NCI-H146 (cell line): ENCODE measurements at places on chromosomes 4 and X.

- DNase-seq: no peak
Observed at GRCh38 chrX:129577473-129577872, 37.4 kb downstream of the OCRL start.

DNA sequence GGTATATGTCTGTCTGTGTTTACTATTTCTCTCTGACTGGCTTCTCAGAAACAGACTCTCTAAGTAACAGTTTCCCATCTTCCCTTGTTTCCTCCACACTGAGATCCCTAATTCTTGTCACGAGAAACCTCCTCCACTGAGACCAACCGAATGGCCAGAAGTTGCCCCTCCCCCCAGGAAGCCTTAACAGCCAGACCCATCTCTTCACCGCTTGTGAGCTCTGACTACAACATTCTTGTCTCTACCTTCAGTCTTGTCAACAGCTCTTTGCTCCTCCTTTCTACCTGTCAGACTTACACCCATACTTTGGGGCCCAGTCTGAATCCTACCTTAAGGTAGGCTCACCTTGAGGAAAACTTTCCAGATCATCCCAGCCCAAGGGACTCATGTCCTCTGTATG is 90.8 kb downstream of the NHSL2 start:
- no peak for DNase-seq

DNA sequence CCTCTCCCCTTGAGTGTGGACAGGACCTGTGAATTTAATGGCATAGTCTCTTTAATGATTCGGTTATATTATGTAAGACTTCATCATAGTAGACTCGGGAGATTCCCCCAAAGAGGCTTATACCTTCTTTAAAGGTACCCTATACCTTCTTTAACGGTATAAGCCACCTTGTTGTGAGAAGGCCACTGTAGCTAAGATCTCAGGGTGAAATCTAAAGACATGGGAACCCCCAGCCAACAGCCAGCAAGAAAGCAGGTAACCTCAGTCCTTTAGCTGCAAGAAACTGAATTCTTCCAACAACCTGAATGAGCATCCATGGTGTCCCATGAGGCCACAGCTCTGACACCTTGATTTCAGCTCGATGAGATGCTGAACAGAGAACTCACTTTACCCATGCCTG is 931 bp downstream of the DDX60 start:
- no peak for DNase-seq

DNA sequence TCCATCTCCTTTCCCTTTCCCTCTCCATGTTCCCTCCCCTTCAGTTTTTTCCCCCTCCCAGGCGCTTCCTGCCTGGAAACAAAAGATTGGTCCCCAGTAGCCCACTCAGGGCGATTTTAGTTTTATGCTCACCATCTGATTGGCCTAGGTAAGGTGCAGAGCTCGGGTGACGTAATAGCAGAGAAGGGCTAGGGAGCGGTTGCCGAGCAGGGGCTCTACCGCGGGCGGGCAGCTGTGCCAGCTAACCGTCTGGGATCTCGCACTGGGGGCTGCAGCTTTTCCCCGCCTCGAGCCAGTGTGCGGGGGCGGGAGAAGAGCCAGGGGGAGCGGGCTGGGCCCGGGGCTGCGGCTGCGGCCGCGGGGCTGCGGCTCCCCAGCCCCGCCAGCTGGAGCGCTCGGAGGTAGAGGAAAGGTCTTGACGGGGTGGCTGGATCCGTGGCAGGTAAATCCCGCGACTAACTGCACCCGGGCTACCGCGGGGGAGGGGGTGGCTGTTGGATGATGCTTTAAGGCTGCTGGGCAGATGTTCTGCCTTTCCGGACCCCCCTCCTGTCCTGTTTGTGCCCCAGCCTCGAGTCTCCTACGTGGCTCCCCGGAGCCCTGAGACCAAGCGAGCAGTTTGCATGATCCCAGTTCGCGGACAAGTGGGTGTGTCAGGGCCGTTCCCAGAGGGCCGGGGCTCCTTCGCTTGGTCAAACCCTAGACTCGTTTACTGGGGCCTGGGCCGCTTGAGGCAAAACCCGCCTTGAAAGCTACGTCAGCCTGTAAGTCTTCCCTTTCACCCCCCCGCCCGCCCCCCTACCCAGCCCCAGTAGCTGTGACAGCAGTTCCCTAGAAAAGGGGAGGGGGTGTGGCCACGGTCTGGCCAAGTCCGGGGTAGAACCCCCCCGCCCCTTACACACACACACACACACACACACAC is at the start of gene PAK3:
Gene PAK3, plus strand, starts transcription at position 218 of the 922 bp plus-strand sequence. CDS start 26,913 bp downstream, outside the sequence.
- peak; percentile 58 for DNase-seq

GRCh38 chr4:124943145-124943889 is 230.8 kb upstream of the ANKRD50 start:
- no peak for DNase-seq

DNA sequence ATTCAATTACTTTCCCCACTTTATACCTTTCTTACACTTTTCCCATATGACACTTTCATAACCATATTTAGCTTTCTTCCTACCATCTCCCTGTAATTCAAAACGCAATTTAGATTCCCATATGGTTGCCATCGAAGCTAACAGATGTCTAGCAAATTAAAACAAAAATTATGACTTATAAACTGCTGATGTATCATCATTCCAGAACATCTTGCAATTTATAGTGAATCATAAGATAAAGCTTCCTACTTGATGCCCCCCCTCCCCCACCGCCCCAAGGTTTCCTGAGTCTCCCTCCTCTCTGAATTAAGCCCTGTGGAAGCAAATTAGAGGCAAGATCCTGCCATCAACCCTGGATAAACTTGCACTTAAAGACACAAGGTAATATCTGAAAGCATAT is 5.4 kb downstream of the TSPAN5 start:
- DNase-seq: no peak

GRCh38 chr4:155734065-155734464 is 24.8 kb upstream of the GUCY1B1 start:
- DNase-seq: no peak

GRCh38 chr4:10172278-10172921 is 55.8 kb upstream of the WDR1 start:
- no peak for DNase-seq

DNA sequence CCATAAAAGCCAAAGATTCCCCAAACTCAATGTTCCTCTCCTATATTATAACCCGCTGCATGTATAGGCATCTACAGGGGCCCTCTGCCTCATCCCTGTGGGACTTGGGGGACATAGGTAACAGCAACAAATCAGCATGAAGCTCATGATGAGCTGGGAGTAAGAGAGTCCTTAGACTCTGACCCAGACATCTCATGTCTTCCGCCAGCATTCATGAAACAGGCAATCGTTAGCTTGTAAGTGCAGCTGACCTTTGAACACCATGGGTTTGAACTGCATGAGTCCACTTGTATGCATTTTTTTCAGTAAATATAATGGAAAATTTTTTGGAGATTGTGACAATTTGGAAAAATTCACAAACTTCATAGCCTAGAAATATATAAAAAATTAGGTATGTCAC is 10.4 kb upstream of the SCOC start:
- DNase-seq: no peak

GRCh38 chrX:68889249-68889648 is 60.4 kb downstream of the EFNB1 start:
- DNase-seq: no peak

DNA sequence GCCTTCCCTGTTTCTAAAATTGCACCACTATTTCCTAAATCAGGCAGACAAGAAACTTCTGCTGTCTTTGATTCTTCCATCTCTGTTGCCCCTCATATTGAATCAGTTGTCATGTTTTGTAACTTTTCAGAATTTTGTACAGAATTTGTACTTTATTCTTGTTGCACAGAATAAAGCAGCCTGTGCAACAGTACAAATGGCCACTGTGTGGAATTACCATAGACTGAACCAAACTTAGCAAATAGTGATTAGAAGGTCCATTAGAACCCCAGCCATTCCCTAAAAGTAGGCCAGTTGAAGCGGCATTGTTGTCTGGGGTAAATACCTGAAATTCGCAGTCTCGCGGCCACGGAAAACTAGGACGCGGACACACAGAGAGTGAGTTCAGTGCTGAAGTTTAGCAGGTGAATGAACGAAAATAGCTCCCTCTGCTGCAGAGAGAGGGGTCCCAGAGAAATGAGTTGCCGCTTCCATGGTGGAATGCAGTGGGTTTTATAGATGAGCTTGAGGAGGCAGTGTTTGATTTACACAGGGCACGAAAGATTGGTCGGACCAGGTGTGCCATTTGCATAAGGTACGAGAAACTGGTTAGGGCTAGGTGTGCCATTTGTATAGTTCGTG is 71.8 kb downstream of the C4orf33 start:
- DNase-seq: no peak

DNA sequence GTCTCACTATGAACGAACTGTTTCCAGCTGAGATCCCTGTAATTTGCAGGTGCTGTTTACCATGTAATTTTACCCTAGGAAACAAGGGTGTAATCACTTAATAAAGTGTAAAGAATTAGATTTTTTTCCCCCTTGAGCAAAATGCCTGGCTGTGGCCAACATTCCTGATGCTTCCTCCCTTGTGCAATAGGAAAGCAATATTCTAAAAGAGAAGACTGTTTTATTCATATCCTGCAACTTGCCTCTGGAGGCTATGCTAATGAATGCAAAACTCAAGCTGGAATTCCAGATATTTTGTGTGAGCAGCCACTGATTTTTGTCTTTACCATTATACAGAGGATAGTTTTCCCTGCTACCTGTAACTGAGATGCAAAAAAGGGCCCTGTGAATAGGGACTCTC is 98.0 kb downstream of the AWAT2 start:
- DNase-seq: no peak

DNA sequence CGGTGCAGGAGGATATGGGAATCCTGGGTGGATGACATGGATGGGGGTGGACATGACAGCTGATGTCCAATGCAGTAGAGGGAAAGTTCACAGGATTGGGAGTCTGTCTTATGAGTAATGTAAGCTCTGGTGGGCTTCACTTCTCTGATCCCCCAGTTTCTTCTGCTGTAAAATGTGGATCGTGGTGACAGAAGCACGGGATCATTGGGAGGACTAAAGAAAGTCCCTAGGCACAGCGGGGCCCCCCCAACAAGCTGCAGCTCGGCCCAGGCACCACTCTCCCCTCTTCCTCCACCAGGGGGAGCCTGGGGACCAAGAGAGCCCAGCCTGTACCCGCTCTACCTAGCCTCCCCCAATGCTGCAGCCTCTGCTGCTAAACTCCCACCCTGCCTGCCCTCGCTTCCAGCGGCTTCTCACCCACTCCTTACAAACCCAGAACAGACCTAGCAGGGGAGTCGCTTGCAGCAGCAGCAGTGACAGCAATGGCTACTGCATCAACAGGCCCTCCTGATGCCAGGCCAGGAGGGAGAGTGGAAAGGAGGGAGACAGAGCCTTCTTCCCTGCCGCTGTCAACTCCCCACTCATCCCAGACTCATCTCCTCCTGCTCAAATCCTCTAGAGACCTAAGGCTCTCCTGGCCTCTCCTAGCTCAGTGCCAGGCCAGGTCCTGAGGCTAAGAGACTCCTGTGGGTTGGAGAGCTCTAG is 36.1 kb upstream of the IQSEC2 start:
- peak; percentile 58 for DNase-seq

DNA sequence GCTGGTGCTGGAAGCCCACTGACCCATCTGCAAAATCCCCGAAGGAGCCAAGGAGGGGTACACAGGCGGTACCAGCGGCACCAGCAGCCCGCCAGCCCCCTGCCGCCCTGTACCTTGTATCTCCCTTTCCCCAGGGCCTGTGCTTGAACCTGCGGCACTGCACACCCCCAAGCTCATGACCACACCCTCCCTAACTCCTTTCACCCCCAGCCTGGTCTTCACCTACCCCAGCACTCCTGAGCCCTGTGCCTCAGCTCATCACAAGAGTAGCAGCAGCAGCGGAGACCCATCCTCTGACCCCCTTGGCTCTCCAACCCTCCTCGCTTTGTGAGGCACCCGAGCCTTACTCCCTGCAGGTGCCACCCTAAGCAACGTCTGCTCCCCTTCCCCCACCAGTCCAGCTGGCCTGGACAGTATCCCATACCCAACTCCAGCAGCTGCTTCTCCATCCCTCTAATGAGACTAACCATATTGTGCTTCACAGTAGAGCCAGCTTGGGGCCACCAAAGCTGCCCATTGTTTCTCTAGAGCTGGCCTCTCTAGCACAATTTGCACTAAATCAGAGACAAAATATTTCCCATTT is 94.9 kb downstream of the LARP1B start:
- DNase-seq: no peak

DNA sequence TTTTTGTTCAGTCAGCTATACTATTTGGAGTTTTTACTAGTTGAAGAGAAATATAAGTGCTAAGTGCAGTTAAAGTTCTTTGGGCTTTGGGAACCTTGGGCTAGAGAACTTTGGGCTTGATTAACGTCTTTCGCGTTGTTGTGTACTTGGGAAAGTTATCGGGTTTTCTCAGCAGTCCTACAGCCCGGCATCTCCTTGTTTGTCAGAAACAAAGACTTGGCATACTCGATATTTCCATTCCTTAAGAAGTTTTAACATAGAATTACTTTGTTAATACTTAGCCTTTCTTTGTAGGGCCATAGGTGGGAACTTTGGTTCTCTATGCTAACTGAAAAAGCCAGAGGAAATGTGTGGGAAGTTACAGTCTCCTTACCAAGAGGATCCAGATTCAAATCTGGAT is 28.7 kb downstream of the RAPGEF2 start:
- DNase-seq: no peak

DNA sequence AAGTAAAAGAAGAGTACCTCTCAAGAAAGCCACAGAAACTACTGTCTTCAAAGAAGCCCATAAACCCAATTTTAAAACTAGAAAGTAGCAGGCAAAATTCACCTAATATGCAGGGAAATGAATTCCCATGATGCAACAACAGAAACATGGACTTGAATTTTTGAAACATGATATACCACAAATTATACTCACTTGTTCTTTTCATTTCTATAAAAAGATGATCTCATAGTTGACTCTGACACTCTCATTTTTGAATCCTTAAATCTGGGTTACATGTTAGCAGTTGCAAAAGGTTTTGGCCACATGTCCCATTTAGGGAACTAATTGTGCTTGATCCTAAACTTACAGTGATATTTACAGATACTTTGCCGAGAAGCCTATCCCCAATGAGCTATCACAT is 1130.8 kb downstream of the FAT4 start:
- DNase-seq: no peak

DNA sequence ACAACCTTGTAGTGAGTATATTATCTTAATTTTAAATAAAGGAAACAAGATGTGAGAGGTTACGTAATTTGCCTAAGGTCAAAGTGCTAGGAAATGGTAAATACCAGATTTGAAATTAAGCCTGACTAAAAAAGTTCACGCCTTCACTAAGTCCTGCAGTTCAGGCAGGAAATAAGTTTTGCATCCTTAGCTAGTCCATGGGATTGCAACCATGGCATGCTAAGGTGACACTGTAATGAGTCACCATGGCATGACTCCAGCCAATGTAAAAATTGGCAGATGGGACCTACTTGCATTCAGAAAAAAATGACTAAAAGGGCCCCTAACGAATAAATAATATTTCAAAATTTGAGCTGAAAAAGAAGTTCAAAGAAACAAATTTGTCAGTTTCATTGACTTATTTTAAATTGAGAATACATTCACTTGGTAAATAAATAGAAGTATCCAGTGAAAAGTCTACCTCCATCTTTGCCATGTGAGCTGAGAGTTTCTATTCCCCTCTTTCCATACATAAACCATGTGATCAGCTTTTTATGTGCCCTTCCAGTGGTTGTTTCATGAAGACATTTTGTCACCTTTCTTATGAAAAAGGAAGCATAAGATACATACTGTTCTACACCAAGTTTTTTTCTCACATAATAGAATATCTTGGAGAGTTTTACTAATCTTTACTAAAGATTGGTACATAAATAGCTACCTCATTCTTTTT is 72.4 kb downstream of the ANKRD50 start:
- DNase-seq: no peak
